ENCODE measurements at places on chromosomes 11 and 22. TPM values are rescaled to one million over a fixed set of nuclear protein-coding genes. Genes with fewer than 3 reads are reported as not detected.

DNA sequence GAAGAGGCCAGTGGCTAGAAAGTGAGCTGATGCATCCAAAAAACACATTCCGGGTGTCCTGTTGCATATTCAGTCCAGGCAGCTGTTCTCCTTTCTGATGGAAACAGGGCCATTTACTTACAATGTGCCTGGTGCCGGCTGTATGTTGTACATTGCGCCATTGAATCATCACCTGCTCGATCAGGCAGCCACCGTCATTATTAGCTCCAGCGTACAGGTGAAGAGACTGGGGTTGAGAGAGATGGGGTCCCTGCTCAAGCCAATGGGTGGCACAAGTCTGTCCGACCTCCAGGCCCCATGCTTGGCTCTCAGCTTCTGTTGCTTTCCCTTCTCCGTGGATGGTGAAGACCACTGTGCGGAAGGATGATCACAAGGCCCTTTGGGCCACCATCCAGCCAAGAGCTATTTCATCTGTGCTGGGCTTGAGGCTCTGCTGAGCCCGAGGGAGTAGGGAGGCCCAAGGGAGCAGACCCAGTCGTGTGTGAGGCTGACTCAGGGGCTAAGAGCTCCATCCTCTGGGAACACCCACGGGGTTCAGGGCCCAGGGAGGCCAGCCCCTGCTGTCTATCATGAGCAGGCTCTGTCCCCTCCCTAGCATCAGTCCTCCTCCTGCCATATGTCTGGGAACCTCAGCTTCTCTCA lies 20.7 kb upstream of the EMID1 start:
- no peak for DNase-seq

GRCh38 chr11:34478845-34479663 lies 34.5 kb downstream of the ELF5 start:
- no peak for DNase-seq

- DNase-seq: no peak
These were observed 453.7 kb downstream of the INSC start for GRCh38 chr11:15568440-15568839.

OR2D2 gene
- total RNA-seq: 0.72 TPM

GRCh38 chr11:47177846-47178245 lies 1.2 kb upstream of the ARFGAP2 start:
- no peak for DNase-seq

OR4D5 gene
- not detected for total RNA-seq

BEST1 gene
- total RNA-seq: 1.5 TPM

DNA sequence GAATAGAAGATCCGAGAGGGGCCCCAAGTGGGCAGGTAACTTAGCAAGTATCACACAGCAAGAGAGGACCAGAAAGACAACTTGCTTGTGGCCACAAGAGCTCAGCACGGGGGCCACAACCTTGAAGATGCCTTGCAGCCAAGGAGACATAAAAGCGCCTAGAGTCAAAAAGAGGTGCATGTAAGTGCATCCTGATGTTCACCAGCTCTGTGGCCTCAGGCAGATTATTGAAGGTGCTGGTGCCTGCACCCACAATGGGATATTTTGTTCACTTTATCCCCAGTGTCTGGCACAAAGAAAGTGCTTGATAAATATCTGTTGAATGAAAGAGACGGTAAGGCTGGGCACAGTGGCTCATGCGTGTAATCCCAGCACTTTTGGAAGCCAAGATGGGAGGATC lies 106.0 kb upstream of the ASPHD2 start:
- no peak for DNase-seq

DNA sequence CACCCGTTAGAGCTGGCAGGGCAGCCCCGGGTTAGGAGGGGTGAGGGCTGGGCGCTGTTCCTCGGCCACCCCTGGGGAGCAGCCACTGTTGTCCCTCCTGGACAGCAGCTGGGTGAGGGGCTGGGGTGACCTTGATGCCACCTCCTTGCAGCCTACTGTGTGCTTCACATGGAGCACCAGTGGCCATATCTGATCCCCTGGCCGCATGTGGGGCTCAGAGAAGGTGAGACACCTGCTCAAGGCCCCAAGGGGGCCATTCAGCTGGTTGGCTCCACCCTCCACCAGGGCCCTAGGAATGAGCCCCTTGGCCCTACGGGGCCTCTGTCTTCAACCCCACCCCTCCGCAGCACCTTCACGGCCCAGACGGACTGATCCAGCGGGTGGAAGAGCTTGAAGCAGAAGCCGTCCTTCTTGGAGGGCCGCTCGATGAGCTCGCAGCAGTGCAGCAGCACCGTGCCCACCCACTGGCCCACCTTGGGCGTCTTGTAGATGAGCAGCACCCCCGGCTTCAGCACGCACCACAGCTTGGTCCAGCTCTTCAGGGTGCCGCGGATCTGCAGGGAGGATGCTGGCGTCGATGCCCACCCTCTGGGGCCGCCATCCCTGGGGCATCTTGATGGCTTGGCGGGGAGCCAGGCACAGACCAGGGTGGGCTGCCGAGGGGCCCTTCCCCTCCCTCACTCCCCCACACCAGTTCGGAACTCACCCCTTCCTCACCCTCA lies 44.9 kb downstream of the OSBPL5 start:
- peak; percentile 76 for DNase-seq

- no peak for DNase-seq
These were observed 19.6 kb downstream of the MYRF start for GRCh38 chr11:61771985-61772455.

- DNase-seq: no peak
These were observed 2.3 kb downstream of the MTFP1 start for GRCh38 chr22:30427871-30428270.

All from suprapubic skin (tissue), 4 donors.